ENCODE measurements at places on chromosomes 12 and 14.

GRCh38 chr14:23428686-23429495 is 6.6 kb downstream of the MYH7 start:
- DNase-seq: no peak

DNA sequence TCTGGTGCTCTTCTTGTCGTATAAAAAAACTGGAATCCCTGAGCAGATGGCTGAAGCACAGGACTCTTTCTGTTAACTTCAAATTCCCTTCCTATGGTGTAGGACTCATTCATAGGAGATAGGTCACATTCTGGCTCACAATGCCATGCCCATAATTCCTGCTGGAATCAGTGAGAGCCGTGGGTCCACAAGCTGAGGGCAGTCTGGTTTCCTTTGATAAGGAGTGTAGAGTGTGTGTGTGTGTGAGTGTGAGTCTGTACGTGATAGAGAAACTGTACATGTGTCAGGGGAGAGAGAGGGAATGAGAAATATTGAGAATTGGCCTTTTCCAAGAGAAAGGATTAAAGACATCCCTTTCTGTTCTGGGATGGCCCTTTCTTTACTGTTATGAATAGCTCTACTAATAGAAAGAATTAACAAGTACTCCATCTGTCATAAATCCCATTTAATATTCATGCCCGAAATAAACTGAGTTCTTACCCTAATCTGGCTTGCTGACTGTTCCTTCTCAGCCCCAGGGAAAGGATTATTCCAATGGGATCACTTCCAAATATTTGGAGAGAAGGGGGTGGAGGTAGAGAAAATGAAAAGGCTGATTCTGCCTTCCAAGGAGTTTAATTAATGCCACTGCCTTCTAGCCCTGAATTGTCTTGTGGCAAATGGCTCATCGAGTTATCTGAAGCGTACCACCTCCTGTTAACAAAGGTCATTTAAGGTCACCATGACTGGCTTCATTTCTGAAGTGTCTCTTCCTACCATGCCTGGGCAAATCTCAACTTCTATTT is 79.0 kb downstream of the TMX1 start:
- no peak for DNase-seq

- DNase-seq: no peak
Measured at GRCh38 chr12:104011253-104011652, 38.7 kb downstream of the GLT8D2 start.

DNA sequence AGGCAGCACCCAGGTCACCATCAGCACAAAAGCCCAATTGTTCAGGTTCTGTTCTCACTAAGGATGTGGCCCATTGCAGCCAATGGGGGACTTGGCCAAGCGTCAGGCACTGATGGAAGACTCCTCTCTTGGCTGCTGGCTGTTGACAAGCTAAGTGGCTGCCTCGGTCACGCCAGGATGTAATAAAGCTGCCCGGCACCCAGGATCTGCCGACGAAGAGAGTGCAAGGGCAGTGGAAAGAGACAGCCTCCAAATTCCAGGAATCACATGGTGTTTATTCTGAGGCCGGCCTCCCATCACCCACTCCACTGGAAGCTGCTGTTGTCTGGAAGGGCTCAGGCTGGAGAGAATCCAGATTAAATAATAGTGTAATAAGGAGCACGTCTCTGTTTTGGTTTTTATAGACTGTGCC is 451.8 kb upstream of the TBX3 start:
- no peak for DNase-seq

Data from CD4-positive, alpha-beta T cell treated with Interleukin-6 at 100 ng/mL for 8 hours (primary cell).